Fibroblast of skin of left biceps (primary cell): ENCODE measurements at places on chromosomes 11 and 22.

GRCh38 chr11:15871904-15872626 is 484.3 kb downstream of the SOX6 start:
- DNase-seq = no peak

DNA sequence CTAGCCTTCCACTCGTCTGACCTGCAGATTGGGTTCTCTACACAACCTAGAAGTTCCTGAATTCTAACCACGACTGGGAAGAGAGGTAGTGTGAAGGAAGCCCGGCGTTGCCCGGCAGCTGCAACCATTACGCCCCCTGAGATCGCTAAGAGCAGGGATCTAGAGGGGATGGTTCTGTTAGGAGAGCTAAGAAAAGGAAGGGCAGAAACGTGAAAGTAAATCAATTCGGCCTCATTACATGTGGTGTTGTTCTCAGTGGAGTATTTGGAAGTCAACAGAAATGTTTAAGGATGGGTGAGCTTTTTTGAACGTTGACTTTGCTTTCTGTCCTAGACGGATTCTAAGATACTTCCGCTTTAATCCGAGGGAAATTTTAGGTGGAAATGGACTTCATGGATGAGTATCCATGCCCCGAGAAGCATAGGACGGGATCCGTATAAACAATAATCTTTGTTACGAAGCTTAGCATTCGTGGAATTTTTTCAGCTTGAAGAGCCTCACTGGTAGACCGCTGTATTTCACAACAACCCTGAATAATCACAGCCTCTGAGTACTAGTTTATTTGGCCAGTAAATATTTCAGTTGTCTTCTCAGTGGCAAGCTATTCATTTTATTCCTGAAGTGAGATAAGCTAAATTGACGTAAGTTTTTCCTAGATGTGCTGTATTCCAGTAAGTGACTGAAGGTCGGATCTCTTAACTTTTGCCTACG is 629 bp downstream of the ATP5MG start:
- DNase-seq = peak; percentile 22

DNA sequence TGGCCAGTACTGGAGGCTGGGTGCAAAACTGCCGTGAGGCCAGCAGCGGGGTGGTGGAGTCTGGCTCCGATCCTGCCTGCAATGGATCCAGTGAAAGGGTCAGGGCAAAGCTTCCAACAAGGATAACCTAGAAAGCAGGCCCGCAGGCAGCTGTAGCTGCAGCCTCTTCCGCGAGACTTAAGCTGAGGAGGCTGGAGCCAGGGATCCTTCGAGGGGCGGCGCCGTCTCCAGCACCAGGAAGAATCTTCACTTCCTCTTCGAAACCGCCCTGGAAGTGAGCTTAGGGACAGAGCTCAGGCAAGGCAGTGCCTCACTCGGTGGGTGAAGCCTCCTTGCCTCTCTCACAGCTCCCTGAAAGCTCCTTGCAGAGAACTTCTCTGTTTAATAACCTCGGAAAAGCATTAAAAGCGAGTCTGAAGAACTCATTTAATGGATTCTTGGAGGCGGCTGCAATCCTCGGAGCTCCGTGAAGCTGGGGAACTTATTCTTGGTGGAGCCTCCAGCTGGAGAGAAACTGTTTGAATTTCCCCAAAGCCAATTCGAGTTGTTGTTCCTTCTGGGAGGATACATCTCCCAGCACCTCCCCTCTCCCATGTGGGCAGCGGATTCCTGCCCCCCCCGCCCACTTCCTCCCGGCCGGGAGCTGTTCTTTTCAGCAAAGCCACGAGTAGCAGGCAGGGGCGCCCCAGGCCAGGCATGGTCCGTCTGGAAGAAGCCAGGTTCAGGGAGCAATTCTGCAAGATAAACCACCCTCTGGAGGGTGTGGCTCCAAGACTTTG is 169.9 kb downstream of the CTTN start:
- no peak for DNase-seq

GRCh38 chr22:41380993-41381328 is 781 bp upstream of the TEF start:
- DNase-seq = peak; percentile 26

GRCh38 chr11:925158-925495 is 543 bp upstream of the AP2A2 start:
- DNase-seq = no peak

GRCh38 chr11:45906965-45907611 is at the start of gene FREY1:
Gene FREY1, minus strand, starts transcription at chr11:45907271. Its CDS starts 26 bp downstream, at chr11:45907245.
- no peak for DNase-seq

DNA sequence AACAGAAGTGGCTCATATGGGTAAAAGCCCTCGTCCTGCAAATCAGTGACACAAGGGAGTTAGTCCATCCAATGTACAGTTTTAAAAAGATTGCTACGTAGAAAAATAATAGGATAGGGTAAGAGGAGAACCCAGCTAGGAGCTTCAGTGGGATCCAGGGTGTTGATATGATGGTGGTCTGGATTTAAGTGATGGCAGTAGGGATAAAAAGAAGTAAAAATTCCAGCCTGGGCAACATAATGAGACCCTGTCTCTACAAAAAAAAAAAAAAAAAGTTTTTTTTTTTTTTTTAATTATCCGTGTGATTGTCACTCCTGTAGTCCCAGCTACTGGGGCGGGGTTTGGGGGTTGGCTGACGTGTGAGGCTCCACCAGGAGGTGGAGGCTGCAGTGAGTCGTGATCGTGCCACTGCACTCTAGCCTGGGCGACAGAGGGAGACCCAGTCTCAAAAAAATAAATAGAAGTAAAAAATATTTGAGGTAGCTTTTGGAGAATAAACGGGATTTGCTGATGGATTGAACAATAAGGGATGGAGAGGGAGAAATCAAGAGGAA is 7.0 kb upstream of the L3MBTL2 start:
- DNase-seq = no peak

- no peak for DNase-seq
Measured at GRCh38 chr11:116312570-116313391, 460.0 kb downstream of the BUD13 start.
